Central memory CD8-positive, alpha-beta T cell (primary cell): ENCODE measurements at places on chromosomes 3 and 15.

DNA sequence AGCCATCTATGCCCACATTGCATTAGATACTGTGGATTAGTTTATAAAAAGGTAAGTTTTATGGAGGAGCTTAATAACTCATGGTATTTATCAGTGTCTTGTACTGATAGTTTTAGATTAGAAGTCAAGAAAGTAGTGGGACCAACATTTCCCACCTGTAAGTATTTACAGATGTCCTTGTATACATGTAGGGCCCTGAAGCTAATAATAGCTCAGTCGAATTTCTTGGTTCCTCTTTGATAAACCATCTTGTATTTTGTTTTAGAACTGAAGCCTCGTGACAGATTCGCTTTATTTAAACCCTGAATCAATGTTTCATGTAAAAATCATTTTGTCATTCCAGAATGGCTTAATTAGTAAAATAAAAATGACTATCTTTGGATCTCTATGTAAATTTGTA, 73.4 kb downstream of the CRYBG3 start:
- no peak overlapping the region for H3K27ac ChIP-seq
- peaks cover 3% of the 10 kb centered on the region for H3K36me3 ChIP-seq
- no peak for DNase-seq

DNA sequence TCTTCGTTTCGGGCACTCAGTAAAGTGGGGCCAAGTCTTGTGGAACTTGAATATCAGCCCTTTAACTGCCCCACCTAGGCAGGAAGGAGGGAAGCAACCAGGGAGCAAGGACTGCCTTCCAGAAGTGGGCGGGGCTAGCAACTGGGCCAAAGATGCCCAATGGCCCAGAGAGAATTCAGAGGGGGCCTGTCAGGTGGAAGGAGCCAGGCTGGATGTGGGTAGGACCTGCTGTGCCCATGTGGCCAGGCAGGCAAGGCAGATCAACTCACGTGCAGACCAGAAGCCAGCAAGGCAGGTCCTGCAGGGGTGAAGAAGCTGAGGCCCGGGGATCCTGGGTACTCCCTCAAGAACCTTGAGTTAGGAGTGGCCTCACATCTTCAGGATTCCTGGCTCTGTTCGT, 5.5 kb downstream of the MAP6D1 start:
- no peak for DNase-seq
- H3K27me3 ChIP-seq, result no peaks in the 10 kb centered on the region
- no peak overlapping the region for H3K27ac ChIP-seq
- H3K36me3 ChIP-seq, result peaks cover 7% of the 10 kb centered on the region

GRCh38 chr3:48413086-48413485, 16.8 kb downstream of the PLXNB1 start:
- no peak overlapping the region for H3K4me3 ChIP-seq
- H3K36me3 ChIP-seq, result no peaks in the 10 kb centered on the region
- no peak for DNase-seq
- H3K27me3 ChIP-seq, result no peaks in the 10 kb centered on the region
- H3K27ac ChIP-seq, result no peak overlapping the region

DNA sequence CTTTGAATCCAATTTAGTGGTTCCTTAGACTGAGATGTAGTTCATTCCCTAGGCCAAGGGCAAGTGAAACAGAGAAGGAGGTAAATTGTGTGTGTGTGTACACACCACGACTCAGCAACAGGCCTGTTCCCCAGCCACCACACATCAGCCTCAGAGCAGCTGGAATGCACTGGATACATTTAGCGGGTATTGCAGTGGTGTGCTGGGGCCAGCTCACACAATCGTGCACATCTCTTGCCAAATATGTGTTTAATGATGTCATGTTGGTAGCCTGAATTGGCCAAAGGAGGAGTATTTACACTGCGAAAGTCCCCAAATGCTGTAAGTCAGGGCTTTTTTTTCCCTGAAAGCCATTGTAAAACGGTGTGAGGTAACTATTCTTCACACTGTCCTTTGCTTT, 82.3 kb downstream of the RBPMS2 start:
- no peaks in the 10 kb centered on the region for H3K27me3 ChIP-seq
- H3K4me1 ChIP-seq, result peaks cover 13% of the 10 kb centered on the region

DNA sequence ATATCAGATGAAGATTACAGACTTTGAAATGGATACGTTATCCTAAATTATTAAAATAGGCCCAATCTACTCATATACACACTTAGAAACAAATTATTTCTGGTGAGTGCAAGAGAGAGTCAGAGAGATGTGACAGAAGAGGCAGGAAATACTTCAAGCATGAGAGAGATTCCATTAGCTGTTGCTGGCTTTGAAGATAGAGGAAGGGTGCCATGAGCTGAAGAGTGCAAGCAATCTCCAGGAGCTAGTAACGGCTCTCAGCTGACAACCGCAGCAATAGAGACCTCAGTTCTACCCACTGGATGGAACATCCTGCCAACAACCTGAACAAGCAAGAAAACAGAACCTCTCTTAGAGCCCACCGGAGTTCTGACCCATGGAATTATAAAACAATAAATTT, 270.7 kb upstream of the SLITRK3 start:
- DNase-seq, result no peak
- no peaks in the 10 kb centered on the region for H3K27me3 ChIP-seq
- no peak overlapping the region for H3K4me3 ChIP-seq
- H3K4me1 ChIP-seq, result no peaks in the 10 kb centered on the region
- no peak overlapping the region for H3K27ac ChIP-seq

GRCh38 chr3:195522254-195523023, 20.7 kb downstream of the PPP1R2 start:
- H3K27me3 ChIP-seq, result no peaks in the 10 kb centered on the region
- peaks cover 31% of the 10 kb centered on the region for H3K4me1 ChIP-seq
- no peak overlapping the region for H3K27ac ChIP-seq
- peaks cover 68% of the 10 kb centered on the region for H3K36me3 ChIP-seq
- no peak overlapping the region for H3K4me3 ChIP-seq

DNA sequence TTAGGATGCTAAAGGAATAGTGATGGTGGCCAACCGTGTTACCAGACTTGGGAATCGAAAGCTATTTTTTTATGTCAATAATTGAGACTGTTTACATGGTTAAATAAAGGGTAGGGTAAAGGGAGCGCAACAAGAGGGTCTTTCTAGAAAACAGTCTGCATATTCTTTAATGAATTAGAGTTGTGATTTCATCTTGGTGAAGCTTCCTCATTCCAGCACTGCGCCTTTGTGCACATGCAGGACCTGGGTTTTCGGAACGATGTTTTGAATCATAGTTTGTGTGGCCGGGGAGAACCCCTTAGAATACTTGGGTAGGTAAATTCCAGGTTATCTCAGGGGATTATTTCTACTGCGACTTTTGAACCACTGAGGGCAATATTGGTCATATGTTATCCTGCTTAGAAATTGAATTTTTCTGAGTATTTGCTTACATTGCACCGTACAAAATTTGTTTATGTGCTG, 1.3 kb downstream of the PIK3CA start:
- no peak for DNase-seq
- no peaks in the 10 kb centered on the region for H3K27me3 ChIP-seq

- peaks cover 10% of the 10 kb centered on the region for H3K27me3 ChIP-seq
- no peak overlapping the region for H3K4me3 ChIP-seq
- H3K36me3 ChIP-seq, result peaks cover 19% of the 10 kb centered on the region
- DNase-seq, result no peak
- H3K4me1 ChIP-seq, result peaks cover 28% of the 10 kb centered on the region
Observed at GRCh38 chr15:72379856-72380430, 4.1 kb upstream of the HEXA start.

- no peak for DNase-seq
- H3K4me3 ChIP-seq, result no peak overlapping the region
- H3K27me3 ChIP-seq, result no peaks in the 10 kb centered on the region
- H3K4me1 ChIP-seq, result no peaks in the 10 kb centered on the region
- H3K36me3 ChIP-seq, result no peaks in the 10 kb centered on the region
Observed at GRCh38 chr15:69914960-69915359, 182.8 kb downstream of the TLE3 start.

GRCh38 chr3:9110802-9111201, 138.6 kb downstream of the SRGAP3 start:
- DNase-seq, result no peak
- no peaks in the 10 kb centered on the region for H3K4me1 ChIP-seq
- no peaks in the 10 kb centered on the region for H3K36me3 ChIP-seq
- H3K27ac ChIP-seq, result no peak overlapping the region

- DNase-seq, result no peak
- peaks cover 5% of the 10 kb centered on the region for H3K36me3 ChIP-seq
- H3K27me3 ChIP-seq, result no peaks in the 10 kb centered on the region
- peaks cover 19% of the 10 kb centered on the region for H3K4me1 ChIP-seq
- no peak overlapping the region for H3K4me3 ChIP-seq
Observed at GRCh38 chr3:183816681-183817510, 8.5 kb downstream of the MAP6D1 start.

- H3K4me1 ChIP-seq, result peaks cover 88% of the 10 kb centered on the region
- H3K36me3 ChIP-seq, result peaks cover 47% of the 10 kb centered on the region
- no peaks in the 10 kb centered on the region for H3K27me3 ChIP-seq
Observed at GRCh38 chr15:78050826-78051225, 26.7 kb downstream of the TBC1D2B start.

DNA sequence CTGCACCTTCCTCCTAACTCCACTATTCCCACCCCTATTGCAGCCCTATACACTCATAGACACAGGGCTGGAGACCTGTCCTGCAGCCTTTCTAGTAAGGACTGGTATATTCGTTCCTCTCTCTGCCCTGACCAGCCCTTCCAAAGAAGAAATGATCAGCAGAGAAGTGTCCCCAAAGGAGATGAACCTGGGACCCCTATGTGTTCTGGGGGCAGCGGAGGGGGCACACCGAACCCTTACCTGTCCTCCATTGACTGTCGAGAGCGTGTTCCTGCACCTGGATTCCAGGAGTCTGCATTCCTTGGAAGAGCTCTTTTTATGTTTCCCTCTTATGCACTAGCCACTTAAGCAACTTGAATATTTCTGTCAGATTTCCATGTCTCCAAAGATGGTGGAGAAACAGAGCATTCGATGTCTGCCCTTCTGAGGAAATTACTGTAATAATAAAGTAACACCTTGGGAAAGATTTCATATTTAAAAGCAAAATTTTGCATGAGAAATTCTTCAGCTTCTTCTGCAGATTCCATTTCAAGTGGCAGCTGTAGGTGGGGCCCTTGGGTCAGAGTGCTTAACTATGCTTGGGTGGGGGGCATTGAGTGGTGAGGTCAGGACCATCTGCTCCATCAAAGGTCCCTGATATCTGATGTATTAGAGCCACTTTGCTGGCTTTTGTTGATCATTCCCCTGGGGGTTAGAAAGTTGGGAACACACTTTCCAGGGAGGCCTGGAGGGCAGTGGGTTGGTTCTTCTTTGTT, 6.3 kb downstream of the EPHB1 start:
- peaks cover 19% of the 10 kb centered on the region for H3K27me3 ChIP-seq
- H3K27ac ChIP-seq, result no peak overlapping the region
- no peaks in the 10 kb centered on the region for H3K4me1 ChIP-seq

DNA sequence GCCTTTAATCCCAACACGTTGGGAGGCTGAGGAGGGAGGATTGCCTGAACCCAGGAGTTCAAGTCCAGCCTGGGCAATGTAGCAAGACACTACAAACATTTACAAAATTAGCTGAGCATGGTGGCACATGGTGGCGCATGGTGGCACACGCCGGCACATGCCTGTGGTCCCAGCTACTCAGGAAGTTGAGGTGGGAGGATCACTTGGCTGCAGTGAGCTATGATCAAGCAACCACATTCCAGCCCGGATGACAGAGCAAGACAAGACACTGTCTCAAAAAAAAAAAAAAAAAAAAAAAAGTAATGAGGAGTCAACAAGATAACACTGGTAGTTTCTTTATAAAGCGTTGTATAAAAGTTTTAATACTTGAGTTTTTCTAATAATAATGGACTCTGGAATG, 10.1 kb downstream of the FEZF2 start:
- peaks cover 27% of the 10 kb centered on the region for H3K27me3 ChIP-seq
- H3K4me3 ChIP-seq, result no peak overlapping the region
- no peak for DNase-seq
- no peaks in the 10 kb centered on the region for H3K4me1 ChIP-seq
- H3K27ac ChIP-seq, result no peak overlapping the region

GRCh38 chr3:59257506-59257905, 207.7 kb upstream of the CFAP20DC start:
- no peaks in the 10 kb centered on the region for H3K36me3 ChIP-seq
- no peak overlapping the region for H3K27ac ChIP-seq
- no peak overlapping the region for H3K4me3 ChIP-seq
- no peaks in the 10 kb centered on the region for H3K4me1 ChIP-seq
- no peaks in the 10 kb centered on the region for H3K27me3 ChIP-seq

DNA sequence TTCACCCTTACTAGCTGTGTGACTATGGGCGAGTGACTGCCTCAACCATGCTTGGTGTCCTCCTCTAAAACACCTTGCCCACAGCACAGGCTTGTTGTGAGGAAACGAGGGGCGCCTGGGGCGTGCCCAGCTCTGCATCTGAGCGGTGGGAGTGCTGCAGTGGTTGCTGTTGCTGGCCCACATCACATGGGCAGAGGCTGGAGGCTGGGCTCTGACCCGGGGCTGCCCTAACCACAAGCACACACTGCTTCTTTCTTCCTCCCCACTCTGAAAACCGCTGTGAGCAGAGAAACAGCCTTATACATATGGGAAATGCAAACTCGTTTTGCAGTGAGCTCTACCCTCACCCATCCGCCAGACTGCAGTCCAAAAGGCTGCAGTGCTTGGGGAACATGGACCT, 74.8 kb upstream of the RPL32 start:
- H3K36me3 ChIP-seq, result peaks cover 54% of the 10 kb centered on the region
- peak overlapping the region; percentile 46 for H3K27ac ChIP-seq
- H3K27me3 ChIP-seq, result no peaks in the 10 kb centered on the region

DNA sequence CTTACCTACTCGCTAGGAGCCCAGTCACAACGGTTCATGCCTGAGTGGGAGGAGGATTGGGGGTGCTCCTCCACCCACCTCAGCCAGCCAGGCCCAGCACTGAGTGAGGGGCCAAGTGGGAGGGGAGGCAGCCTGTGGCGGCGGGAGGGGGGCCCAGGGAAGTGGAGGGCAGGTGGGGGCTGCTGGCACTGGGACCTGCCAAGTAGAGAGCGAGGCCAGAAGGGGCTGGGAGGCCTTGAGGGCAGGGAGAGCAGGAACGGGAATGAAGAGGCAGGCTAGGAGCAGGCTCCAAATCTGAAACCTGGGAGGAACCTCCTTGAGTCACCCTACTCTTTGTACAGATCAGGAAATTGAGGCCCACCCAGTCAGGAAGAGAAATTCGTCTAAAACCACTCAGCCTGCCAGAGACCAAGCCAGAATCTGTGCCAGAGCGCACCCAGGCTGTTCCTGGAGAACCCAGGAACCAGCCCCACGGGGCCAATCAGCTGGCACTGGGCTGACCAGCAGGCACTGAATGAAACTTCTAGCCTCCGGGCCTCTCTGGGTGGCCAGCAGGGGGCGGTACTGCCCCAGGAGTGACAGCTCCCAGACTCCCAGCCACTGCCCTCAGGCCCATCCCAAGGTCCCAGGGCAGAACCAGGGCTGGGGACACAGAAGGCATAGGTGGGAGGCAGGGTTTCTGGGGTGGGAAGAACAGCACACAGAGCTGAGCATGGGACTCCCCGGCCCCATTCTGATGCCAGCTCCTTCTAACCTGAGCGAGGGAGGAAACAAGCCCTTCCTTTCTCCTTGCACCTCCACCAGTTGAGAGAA, 14.8 kb upstream of the CYP11A1 start:
- no peaks in the 10 kb centered on the region for H3K27me3 ChIP-seq
- H3K27ac ChIP-seq, result peak overlapping the region; percentile 30
- H3K36me3 ChIP-seq, result peaks cover 2% of the 10 kb centered on the region
- peak; percentile 62 for DNase-seq
- peaks cover 43% of the 10 kb centered on the region for H3K4me1 ChIP-seq
